Adrenal gland (tissue), 19 donors: ENCODE measurements at places on chromosomes 4 and X.
A peak's percentile ranks its signal among the peaks of the same experiment; 100 is the strongest.

DNA sequence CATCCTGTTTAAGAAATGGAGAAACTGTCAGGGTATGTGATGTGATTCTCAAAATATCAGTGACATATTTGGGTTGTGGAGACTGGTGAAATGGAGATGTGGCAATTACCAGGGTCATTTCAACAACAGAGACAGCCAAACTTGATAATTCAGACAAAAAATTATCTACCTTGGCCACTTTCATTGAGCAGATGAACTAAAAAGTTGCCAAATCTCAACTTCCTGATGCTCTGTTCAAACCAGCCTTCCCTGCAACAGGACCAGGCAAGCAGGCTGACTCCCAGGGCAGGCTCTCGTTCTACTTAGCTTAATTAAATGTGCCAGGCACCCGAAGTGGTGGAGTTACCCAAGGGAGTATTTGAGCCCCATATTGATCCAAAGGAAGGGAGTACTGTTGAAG is 199.6 kb downstream of the AFF2 start:
- no peak for DNase-seq

GRCh38 chr4:129804461-129804981 is 708.6 kb downstream of the C4orf33 start:
- DNase-seq, result no peak

DNA sequence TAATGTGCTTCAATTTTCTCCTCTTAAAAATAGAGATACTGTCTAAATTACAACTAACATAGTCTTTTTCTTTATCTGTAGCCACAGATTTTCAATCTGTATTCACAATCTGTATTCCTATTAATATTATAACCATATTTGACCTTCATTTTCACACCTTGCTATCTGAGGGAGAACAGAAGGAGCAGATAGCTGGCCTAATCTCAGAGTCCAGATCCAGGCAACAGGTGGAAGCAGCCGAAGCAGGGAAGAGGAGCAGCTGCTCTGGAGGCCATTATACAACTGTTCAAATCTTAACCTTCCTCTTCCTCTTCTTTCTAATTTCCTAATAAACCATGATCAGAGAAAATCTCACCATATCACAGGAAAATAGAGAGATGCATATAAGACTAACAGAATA is 14.2 kb downstream of the SEPSECS start:
- DNase-seq, result no peak

DNA sequence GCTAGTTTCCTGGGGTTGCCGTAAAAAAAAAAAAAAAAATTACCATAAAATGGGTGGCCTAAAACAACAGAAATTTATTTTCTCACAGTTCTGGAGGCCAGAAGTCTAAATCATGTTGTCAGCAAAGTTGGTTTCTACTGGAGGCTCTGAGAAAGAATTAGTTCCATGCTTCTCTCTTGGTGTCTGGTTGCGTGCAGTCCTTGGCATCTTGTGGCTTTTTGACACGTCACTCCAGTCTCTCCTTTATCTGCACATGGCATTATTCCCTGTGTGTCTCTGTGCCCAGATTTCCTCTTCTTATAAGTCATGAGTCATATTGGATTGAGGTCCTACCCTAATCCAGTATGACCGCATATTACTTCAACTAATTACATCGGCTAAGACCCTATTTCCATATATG is 38.7 kb downstream of the SPATA4 start:
- DNase-seq, result no peak

- no peak for DNase-seq
Observed at GRCh38 chr4:28558895-28559294, 1698.3 kb downstream of the STIM2 start.

DNA sequence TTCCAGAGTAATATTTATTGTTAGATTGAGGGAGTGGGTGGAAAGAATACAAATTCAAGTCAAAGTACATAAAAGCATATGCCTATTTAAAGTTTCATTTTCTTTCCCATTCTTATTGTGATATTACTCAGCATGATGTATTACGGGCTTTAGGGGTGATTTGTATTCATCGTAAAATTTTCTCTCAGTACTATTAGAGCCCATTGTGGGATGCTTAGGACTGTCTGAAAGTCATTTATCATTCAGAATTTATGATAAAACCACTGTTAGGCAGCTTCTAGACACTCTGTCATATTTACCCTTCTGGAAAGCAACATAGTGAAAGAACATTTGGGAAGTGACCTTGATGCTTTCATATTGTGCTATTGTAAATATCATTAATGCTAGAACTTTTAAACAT is 45.9 kb downstream of the AGA start:
- DNase-seq, result no peak

GRCh38 chr4:16187455-16187854 is 38.8 kb downstream of the TAPT1 start:
- no peak for DNase-seq

GRCh38 chr4:14566518-14566917 is 435.8 kb upstream of the CPEB2 start:
- DNase-seq, result no peak

DNA sequence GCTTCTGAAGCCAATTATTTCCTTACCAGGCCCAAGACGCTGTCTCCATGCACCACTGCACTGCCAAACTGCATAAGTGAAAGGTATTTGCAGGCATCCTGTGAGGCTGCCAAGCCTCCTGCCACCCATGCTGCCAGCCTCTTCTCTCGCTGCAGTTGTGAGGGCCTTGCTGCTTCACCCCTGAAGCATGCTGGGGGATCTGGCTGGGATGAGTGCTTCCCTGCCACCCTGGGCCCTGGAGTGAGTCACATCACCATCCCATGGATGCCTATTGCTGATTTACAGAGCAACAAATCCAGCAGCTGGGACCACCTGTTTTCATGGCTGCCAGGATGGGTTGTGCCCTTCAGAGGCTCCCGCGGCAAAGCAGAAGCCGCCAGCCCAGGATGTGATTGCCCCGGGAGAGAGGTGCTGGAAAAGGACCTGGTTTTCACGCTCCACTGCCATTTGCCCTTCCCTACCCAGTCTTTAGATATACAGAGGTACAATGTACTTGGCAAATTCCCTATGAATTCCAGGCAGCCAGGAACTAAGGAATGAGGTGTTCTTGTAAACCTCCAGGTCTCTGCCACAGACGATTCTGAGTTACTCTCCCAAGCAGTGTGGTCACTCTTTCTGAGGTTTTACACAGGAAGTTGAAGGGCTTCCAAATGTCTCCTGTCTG is 41.5 kb upstream of the PTCHD1 start:
- no peak for DNase-seq

DNA sequence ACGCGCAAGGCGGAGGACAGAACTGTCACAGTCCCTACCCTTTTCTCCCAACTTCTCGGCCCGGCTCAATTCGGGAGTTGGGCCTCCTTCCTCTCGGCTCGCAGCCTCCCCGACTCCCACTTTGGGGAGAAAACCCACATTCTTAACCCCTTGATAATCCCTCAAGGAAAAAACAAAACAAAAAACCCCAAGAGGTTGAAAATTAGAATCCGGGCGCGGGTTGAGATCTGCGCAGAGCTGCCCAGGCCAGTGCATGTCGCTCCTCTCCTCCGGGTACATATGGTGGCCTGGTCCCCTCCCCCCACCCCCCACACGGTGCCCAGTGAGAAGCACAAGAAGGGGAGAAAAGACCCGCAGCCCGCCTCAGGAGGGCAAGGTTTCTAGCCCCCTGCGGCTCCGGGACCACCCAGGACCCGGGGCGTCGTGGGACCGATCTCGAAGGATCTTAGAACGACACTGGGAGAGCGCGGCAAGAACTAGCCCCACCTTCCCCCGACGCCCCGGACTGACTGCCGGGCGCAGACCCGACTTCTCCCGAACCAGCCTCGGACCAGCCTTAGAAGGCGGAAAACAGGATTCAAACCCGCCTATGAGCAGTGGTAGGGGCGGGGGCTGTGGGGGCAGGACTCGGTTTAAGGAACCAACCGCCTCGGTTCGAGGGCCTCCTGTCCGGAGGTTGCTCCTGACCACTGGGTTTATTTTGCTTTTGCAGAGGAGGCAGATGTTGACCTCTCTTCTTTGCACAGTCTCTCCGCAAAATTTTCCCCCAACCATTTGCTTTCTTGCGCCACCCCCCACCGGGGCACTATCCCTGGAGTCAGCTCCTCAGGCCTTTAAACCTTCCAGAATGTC is 2.5 kb upstream of the PDGFRA start:
- peak; percentile 44 for DNase-seq
